ENCODE measurements at places on chromosomes 6 and 20.

DNA sequence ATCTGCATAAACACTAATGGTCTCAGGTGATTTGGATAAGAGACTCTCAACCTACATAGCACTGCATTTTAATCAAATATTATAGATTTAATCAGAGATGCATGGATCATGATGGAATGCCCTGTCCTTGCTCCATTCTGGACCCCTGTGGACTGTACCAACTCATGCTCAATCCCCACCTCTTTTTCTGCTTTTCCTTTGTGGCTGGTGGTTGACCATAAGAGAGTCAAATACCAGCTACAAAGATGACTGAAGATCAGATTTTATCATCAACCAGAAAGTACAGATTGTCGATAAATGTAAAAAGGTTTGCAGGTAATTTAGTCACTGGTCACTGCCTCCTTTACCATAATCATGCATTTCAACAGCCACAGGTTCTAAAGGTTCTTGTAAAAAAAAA is 116.2 kb downstream of the ME1 start:
- DNase-seq = no peak

GRCh38 chr6:16623029-16623653 is 138.1 kb downstream of the ATXN1 start:
- no peak for DNase-seq

GRCh38 chr20:45049904-45050471 is 50.9 kb downstream of the KCNS1 start:
- no peak for DNase-seq

GRCh38 chr6:30135757-30136156 is at the start of gene TRIM40:
Gene TRIM40 (plus strand): TSS chr6:30136140. CDS start chr6:30137037, 897 bp downstream.
- no peak for DNase-seq

- no peak for DNase-seq
Measured at GRCh38 chr6:93453956-93454355, 34.6 kb upstream of the EPHA7 start.

DNA sequence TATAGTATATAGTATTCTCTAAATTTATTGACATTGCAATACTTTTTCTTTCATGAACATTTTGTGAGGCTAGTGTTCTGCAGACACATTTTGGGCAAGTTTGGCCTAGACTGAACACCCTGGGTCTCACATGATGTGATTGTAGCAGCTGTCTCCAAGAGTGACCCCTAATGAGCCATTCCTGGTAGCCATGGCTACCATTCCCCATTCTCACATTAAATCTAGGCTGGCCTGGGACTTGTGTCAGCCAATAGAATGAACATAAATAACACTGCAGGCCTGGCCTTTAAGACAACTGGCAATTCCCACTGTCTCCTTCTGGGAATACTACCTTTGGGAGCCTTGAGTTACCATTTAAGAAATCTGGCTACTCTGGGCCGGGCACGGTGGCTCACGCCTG is 38.0 kb upstream of the TASP1 start:
- no peak for DNase-seq

GRCh38 chr6:117288083-117288715 is 22.8 kb downstream of the VGLL2 start:
- no peak for DNase-seq

DNA sequence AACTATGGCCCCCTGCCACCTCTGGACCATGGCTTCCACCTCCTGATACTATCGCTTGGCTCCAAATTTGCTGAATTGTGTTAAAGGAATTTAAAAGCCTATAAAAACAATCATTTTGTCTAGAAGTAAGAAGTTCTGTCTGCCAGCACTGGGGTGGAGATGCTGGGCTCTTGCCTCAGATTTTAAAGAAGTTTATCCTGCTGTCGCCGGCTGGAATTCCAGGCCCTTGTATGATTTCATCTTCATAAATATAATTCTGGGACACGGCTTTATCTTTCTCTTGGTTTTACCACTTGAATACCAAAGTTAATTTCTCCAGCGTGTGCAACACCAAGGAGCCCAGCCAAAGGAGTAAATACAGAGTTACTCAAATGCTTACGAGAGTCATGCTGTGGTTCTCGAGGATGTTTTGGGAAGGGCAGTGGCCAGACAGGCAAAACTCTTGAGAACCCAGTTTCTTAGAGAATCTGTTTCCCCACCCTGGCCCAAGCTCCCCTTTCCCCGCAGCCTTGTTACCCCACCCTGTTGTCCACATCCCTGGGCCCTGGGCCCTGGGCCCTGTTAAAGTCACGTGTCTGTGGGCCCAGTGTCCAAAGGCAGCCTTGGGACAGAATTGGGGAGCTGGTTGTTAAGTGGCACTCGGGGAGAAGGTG is 31.9 kb downstream of the C6orf89 start:
- no peak for DNase-seq
